Kasumi-1 (cell line): ENCODE measurements at places on chromosomes 3 and 15.

DNA sequence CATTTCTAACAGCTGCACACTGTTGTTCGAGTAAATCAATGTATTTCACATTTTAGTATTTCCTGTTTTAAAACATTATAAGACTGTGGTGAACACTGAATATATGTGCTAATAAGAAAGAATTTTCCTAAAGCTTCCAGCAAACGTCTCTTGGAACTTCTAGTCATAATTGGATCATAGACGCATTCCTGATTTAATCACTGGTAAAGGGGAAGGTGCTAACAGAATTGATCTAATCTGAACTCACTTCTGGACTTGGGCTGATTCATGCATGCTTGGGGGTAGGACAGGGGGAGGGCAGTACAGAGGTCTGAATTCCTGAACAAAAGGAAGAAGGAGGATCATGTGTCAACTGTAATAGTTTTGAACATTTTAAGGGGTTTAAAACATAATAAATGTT, 7.3 kb upstream of the LEKR1 start:
- no peak for DNase-seq

DNA sequence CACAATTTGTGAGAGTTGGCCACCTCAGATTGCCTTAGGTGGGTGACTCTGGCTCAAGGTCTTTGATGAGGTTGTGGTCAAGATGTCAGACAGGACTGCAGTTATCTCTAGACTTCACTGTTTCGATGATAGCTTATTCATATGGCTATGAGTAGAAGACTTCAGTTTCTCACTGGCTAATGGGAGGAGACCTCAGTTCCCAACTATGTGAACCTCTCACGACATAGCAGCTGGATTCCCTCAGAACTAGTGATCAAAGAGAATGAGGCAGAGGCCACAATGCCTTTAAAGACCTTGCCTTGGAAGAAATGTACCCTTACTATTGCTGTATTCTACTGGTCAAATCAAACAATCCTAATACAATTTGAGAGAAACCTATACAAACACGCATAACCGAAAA, 607.5 kb upstream of the ROBO2 start:
- DNase-seq = no peak

- DNase-seq = no peak
Measured at GRCh38 chr15:69652293-69652692, 199.7 kb downstream of the RPLP1 start.

DNA sequence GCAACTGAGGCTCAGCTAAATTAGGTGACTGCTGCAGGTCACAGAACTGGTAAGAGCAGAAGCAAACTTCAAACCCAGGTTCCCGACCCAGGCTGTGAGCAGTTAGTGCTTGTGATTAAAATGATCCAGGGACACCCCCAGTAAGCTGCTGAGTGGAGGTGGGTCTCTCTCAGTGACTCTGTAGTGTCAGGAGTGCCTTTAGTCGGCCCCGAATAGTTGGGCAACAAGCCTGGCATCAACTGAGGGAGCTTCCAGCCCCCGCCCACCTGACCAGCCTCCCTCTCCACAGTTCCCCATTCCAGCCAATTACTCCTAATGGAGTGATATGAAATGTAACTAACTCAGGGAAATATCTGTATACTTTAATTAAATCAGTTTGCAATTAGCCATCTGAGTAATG, 168.0 kb upstream of the SMAD3 start:
- no peak for DNase-seq
